ENCODE measurements at places on chromosomes 1 and 21.

GRCh38 chr1:10509809-10510509 is 35.2 kb downstream of the PEX14 start:
- DNase-seq = no peak

GRCh38 chr1:5648410-5649165 is 343.6 kb downstream of the NPHP4 start:
- DNase-seq = no peak

- no peak for DNase-seq
These were observed 15.8 kb upstream of the MAGOH start for GRCh38 chr1:53254011-53254640.

DNA sequence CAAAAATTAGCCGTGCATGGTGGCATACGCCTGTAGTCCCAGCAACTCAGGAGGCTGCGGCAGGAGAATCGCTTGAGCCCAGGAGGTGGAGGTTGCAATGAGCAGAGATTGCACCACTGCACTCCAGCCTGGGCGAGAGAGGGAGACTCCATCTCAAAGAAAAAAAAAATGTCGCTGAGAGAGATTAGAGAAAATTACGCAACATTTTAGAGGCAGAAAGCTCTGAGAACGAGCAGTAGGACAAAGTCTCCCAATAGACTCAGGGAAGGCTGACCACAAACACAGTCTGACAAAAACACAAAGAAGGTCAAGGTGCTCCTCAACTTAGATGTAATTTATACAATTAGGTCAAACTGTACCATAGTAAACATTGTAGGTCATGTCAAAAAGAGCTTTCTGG is 367.6 kb upstream of the ZRANB2 start:
- no peak for DNase-seq

DNA sequence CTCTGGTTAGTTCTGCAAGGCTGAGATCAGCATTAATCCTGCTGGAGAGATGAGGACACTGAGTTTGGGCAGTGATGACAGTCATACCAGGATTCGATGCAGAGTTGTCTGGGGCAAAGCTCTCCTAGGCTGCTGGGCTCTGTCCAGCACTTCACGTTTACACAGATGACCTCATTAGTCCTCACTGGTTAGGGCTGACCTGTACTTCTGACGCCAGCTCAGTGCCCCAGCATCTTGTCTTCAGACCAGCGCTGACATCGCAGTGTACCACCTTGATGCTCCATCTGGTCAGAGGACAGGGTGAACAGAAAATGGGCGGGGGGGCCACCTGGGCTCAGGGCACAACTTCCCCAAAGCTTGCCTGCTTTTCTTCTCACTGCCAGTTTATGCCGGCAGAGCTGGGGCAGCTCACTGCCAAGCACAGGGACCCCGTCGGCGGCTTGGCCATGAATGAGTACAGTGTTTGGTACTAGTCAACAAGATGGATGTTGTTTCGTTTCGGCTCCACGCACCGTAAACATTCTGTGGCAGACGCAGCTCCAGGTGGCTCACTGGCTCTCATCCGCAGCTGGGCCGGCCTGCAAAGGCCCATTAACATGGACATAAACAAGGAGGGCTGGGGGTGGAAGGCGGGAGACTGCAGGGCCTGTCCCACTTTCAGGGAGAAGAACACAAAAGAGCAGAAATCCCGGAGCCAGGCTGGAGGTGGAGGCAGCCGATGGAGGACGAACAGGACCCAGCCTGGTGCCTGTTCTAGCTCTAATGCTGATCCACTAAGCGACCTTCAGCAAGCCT is 118.7 kb downstream of the GLIS1 start:
- no peak for DNase-seq

- no peak for DNase-seq
These were observed 115.1 kb downstream of the HIVEP3 start for GRCh38 chr1:41803656-41804055.

- no peak for DNase-seq
These were observed 35.4 kb upstream of the DPH5 start for GRCh38 chr1:101060992-101061391.

DNA sequence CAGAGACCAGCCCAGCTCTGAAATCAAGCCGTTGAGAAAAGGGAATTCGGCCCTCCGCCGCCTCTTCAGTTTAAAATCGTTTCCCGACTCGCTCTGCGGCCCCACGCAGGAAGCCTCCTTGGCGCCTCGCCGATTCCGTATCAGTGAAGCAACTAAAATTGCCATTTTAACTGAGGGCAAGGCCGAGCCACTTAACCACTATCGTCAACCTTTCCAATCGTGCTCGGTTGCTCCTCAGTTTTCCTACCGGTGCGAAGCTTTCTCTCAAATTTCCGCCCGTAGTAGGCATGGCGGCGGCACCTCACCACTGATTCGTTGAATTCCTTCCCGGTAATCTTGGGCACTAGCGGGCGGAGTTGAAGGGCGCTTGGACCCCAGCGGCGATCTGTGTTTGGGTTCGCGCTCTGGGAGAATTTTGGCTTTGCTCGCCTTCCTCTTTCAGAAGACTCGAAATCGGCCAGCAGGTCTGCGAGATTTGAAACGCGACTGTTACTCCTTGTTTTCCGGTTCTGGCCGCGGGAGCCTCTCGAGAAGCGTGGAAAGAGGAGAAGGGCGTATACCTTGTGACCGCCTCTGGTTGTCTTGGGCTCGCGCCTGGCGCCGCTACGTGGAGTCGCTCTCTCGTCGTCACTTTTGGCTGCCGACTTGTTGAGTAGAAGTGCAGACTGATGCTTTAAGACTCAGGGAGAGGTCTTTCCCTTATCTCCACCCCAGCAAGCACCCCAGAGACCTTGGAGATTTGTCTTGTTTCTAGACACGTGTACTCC is at the start of the genes CENPL and DARS2:
Gene CENPL, minus strand, starts transcription at position 569 of the 767 bp plus-strand sequence. CDS start 13,584 bp downstream, outside the sequence.
Gene DARS2, plus strand, starts transcription at position 359 of the 767 bp plus-strand sequence. CDS start 557 bp downstream, outside the sequence.
- peak; percentile 96 for DNase-seq

- no peak for DNase-seq
These were observed 105.8 kb downstream of the OMA1 start for GRCh38 chr1:58440696-58441095.

DNA sequence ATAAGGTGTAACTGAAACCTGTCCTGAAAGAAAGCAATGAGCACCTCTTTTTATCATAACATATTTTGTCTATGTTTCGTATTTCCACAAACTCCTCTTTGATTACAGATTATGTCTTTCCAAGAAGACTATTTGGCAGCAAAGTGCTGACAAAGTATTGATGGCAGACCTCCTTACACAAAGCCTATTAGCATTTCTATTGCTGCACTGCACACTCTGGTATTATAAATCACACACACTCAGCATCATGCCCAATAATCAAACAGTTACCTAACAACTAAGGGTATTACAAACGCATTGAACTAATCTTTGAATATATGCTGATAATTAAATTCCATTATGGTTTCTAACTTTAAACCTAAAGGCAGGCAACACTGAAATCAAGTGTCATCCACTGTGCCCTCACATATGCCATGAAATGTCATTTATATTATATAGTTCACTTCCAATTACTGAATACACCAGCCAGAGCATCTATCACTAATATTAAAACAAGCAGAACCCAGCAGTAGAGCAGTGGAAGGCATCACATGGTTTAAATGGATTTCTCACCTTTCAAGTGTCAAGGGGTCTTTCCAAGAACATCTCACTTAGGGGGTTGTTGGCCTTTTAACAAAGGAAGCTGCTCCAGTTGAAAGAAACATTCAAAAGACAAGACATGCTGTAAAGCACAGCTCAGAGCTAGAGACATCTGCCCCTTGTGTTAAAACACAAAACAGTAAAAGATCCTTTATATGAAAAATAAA is 239.1 kb downstream of the RERE start:
- no peak for DNase-seq

DNA sequence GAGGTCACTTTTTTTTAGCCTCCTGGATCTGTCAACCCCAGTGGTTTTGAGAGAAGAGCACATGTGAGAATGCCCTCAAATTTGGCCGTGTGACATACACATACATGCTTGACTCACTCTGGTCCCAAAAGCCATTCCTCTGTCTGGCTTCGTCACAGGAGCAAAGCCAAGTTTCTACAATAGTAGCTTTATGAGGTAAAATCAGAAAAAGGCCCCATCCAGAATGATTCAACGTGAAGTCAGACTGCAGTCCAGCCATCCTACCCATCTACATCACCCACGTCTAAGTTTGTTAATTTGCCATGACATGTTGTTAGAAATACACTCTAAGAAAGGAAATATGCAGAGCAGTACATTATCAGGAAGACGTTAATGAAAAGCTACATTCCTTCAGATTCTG is 245.2 kb downstream of the SDCCAG8 start:
- DNase-seq = no peak

- DNase-seq = no peak
These were observed 61.6 kb downstream of the EDEM3 start for GRCh38 chr1:184693011-184693410.

GRCh38 chr1:183379951-183380350 is 38.2 kb downstream of the NMNAT2 start:
- no peak for DNase-seq

GRCh38 chr21:19268686-19269085 is 865.1 kb upstream of the TMPRSS15 start:
- DNase-seq = no peak

- no peak for DNase-seq
These were observed 5.1 kb upstream of the ARNT start for GRCh38 chr1:150881331-150882070.

GRCh38 chr1:220696863-220697231 is 6.7 kb downstream of the C1orf115 start:
- no peak for DNase-seq

DNA sequence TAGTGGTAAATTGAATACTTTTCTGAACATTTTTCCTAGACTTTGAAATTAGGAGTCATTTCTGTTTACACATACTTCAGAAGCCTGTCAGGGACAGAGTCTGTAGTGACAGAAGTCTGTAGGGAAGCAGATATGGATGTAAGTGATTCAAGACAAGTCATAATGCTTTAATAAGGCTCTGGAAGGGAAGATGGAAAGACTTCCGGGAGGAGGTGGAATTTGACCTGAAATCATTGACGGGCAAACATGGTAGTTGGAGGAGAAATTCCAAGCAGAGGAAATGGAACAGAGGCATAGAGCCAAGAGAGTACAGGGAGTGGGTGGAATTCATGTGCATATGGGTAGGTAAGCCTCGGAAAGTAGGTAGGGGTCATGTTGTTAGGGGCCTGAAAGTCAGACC is 22.5 kb downstream of the CAMTA1 start:
- DNase-seq = no peak

DNA sequence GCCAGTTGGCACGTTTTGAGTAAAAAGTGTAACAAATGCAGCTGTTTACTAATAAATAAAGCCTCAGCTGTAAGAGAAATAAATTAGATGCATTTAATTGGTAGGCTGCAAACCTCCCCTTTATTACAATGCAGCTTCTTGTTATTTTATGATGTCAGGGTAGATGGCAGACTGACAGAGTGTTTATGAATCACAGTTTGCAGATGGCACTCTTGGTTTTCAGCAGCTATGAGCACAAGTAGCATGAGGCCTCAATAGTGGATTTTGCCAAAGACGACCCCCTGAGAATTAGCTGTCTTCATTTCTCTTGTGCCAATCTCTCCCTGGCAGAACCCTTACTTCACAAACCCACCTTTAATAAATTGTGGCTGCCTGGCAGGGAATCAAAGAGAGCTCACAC is 161.2 kb upstream of the C1orf87 start:
- no peak for DNase-seq

GRCh38 chr1:231613419-231614349 is 12.9 kb upstream of the DISC1 start:
- DNase-seq = no peak

- DNase-seq = no peak
These were observed 112.9 kb downstream of the AJAP1 start for GRCh38 chr1:4767308-4767707.

DNA sequence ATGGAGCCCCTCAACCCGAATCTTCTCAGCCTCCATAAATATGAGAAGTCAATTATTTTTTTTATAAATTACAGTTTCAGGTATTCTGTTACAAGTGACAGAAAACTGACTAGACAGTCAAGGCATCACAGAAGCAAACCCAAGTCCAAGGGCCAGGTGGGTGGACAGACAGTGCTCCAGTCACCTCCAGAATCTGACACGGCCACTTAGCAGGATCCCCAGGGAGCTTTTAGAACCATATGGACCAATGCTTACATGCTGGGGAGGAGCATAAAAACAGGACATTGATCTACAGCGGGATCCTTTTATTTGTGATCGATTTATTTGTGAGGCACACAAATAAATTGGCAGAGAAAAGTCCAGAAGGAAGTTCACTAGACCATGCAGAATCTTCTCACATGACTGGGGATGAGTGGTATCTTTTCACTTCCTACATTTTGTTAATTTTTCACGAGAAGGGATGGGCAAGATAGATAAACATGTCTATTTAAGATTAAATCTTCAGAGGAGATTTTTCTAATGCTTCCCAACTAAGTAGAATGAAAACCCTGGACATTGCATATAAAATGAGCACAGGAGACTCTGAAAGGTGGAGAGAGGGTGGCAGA is 15.0 kb downstream of the ZNF496 start:
- DNase-seq = no peak

DNA sequence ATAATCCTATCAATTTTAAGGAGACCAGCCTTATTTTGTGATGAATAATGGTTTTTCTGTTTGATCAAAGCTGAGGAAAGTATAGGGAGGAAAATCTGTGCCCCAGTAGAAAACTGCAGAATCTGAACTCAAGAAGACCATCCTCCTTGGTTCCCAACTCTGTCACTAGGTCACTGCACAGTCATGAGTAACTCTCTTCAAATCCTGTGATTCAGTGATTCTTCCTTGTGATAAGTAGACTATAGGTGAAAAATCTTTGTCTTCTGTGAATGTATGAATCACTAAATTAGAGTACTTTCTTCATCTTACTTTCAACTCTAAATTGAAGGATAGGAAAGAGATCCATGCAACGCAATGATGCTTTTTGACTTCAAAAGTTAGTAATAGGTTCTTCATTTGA is 13.3 kb upstream of the OR2L5 start:
- DNase-seq = no peak

- DNase-seq = no peak
These were observed 40.6 kb upstream of the ATP1A1 start for GRCh38 chr1:116332451-116332850.

DNA sequence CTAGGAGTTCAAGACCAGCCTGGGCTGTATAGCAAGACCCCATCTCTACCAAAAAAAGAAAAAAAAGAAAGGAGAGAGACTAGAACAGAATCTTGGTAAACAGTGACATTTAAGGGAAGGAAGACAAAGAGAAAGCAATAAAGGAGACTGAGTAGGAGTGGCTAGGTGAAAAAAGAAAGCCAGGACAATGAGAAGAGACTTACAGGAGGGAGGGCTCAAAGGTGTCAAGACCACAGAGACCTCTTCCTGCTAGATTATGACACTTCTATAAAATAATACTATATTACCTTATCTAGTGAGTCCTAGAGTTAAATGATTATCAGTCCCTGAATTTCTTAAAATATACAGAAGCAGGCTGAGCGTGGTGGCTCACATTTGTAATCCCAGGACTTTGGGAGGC is 10.1 kb upstream of the EPRS1 start:
- no peak for DNase-seq

DNA sequence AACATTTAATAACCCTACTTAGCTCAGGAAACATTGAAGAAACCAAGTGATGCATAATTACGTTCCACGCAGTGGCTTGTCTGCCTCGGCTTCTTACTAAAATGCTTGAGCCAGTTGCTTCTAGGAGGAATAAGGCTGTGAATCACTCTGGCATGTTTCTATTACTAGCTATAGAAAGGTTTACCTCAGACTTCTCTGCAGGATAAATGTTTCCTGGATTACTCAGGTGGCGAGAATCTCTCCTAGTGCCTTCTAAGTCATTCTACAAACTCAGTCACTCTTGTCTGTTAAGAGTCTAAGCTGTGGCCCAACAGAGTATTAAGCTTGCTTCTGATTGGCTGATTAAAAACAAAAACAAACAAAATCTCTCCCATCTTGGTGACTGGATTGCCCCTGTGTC is 92.0 kb upstream of the RALGPS2 start:
- DNase-seq = no peak

Data from NCI-H1930 (cell line).